NCI-H1694 (cell line): ENCODE measurements at places on chromosomes 1 and 21.
A peak's percentile ranks its signal among the peaks of the same experiment; 100 is the strongest.

- DNase-seq: no peak
Observed at GRCh38 chr1:223242971-223243370, 99.9 kb upstream of the TLR5 start.

GRCh38 chr21:29372063-29372802, 73.5 kb downstream of the BACH1 start:
- DNase-seq: peak; percentile 81

GRCh38 chr1:9653491-9654050, 2.0 kb downstream of the PIK3CD start:
- no peak for DNase-seq

- DNase-seq: no peak
Observed at GRCh38 chr21:32475162-32475812, 62.8 kb downstream of the EVA1C start.

DNA sequence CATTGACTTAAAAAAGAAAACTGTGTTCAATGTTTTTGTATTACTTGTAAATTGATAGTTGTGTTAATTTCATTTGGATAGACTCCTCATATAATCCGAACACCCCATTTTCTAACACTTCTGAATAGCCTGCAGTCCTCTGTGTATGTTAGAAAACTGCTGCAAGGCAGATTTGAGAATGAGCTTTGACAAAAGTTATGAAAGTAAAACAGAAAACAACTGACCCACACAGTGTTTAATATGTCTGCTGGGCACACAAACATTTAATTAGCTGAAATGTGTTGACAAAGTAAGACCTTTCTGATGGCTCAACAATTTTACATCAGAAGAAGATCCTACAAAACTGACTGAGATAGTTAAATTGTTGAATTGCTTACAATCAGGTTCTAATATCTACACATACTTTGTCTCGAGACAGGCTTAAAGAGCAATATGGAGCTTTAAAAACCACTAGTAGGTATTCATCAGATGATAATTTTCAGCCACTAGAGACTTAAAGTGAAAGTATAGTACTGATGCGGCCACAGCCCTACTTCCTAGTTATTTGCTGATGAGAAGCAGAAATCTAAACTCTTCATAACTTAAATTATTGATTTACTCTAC, 40.0 kb upstream of the PRMT6 start:
- no peak for DNase-seq
